Adrenal gland (tissue), 19 donors: ENCODE measurements at places on chromosomes 16 and 17. TPM values are rescaled to one million over a fixed set of nuclear protein-coding genes. Genes with fewer than 3 reads are reported as not detected.

FSCN2 gene
- total RNA-seq, result 0.72 TPM

DNA sequence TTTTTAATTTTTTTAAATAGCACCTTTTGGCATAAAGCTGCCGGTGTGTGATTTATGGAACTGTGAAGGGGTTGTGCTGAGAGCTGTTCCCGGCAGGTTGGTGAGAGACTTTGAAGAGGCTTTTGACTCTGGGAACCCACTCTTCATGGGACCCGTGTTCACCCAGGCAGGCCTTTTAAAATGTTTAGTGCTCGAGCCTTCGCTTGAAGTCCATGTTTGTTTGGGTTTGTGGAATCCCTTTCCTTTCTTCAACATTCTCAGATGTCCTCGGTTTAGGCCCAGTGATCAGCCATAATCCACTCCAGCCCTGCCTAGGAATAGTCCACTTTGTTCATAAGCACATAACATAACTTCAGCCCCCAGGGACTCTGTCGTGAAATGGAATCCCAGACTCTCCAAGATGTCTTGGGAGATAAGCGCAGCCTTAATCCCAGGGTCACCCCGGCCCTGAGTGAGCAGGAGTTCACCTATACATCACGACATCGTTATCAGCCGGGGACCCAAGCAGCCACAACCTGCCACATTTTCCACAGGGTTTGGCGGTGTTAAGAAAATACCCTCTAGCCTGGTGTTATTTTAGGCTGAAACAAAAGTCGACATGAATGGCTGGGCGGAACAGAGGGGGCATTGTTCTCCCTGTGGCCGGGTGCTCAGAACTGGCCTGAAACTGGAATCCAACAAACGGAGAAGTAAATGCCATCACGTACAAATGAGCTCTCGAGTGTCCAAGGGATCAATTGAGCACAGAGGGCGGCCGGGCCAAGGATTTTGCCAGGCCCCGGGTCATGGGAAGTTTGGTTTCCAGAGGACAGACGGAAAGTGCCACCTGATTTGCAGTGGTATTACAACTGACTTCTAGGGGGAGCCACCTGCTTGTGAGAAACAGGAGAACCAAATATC, 145.7 kb upstream of the IRX3 start:
- DNase-seq, result no peak
- H3K36me3 ChIP-seq, result no peaks in the 10 kb centered on the region

DNA sequence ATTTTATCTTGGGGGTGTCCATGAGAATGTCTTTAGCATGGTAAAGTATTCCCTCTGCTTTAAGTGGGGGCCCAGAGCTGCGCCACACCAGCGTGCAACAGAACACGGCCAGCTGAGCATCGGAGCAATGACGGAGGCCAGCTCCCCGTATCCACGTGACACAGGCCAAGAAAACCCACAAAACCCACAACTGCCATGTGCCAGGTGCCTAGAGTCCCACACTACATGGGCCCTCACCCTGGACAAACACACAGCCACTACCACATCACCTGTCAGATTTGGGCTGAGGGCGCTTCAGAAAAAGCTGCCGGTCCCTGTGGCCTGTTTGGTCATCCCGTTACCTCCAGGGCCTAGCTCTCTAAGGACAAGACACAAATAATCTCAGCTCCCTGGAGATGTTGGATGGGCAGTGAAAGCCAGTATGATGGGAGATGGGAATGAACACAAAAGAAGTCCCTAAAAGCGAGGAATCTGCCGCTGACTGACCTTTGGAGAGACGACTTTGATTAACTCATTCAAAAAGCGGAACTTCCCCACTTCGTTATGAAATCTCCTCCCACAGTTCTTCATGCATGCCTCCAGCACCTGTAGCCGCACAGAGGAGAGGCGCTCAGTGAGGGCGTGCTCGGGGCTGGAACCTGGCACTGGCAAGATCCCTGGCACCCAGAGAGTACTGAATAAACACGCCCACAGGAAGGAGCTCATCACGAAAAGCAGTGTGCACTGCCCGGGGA, 17.1 kb downstream of the GGA3 start:
- peaks cover 70% of the 10 kb centered on the region for H3K36me3 ChIP-seq
- DNase-seq, result no peak
- no peaks in the 10 kb centered on the region for H3K27me3 ChIP-seq
- H3K4me1 ChIP-seq, result no peaks in the 10 kb centered on the region
- no peak overlapping the region for H3K27ac ChIP-seq

GRCh38 chr17:1181753-1182137, 2.0 kb upstream of the ABR start:
- peaks cover 38% of the 10 kb centered on the region for H3K4me1 ChIP-seq
- no peak overlapping the region for H3K27ac ChIP-seq
- H3K36me3 ChIP-seq, result no peaks in the 10 kb centered on the region
- no peak overlapping the region for H3K4me3 ChIP-seq
- H3K27me3 ChIP-seq, result no peaks in the 10 kb centered on the region
- DNase-seq, result no peak

GRCh38 chr16:50591800-50592771, 43.9 kb downstream of the NKD1 start:
- H3K4me1 ChIP-seq, result peaks cover 4% of the 10 kb centered on the region
- peak; percentile 95 for DNase-seq
- no peaks in the 10 kb centered on the region for H3K27me3 ChIP-seq
- no peak overlapping the region for H3K27ac ChIP-seq
- H3K36me3 ChIP-seq, result no peaks in the 10 kb centered on the region

- no peak overlapping the region for H3K4me3 ChIP-seq
- DNase-seq, result no peak
- no peaks in the 10 kb centered on the region for H3K27me3 ChIP-seq
Observed at GRCh38 chr16:50525716-50526115, 22.5 kb upstream of the NKD1 start.

GRCh38 chr17:19619705-19620325, 28.7 kb upstream of the ALDH3A2 start:
- H3K36me3 ChIP-seq, result no peaks in the 10 kb centered on the region
- no peaks in the 10 kb centered on the region for H3K4me1 ChIP-seq
- no peak for DNase-seq
- no peak overlapping the region for H3K27ac ChIP-seq
- H3K27me3 ChIP-seq, result no peaks in the 10 kb centered on the region
